Neural crest cell (in vitro differentiated cells): ENCODE measurements at places on chromosomes 16 and 17. TPM values are rescaled to one million over a fixed set of nuclear protein-coding genes. Genes with fewer than 3 reads are reported as not detected.
A peak's percentile ranks its signal among the peaks of the same experiment; 100 is the strongest.

KRTAP2-4 gene
- total RNA-seq, result not detected in 2 replicates

TPSD1 gene
- total RNA-seq, result not detected in 2 replicates

ZACN gene
- 0.19 TPM in 1 of 2 replicates, not detected in the other for total RNA-seq

CMTM1 gene
- total RNA-seq, result 17.1 and 18.4 TPM in 2 replicates

TMEM88 gene
- 6.7 and 8.4 TPM in 2 replicates for total RNA-seq

DNA sequence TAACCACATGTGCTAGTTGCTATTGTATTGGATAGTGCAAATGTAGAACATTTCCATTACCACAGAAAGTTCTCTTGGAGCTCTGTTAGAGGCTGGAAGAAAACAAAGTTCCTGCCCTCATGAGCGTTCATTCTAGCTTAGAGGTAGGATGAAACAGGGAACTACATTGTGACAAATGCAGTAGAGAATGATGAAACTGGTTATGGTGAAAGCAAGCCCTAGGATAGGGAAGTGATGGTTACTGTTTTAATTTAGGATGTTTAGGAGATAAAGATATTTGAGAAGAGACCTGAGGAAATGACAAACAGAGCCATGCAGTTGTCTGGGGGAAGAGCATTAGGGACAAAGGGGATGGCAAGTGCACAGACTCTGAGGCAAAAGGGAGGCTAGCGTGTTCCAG is 50.7 kb downstream of the AATF start:
- no peak for DNase-seq

GRCh38 chr17:15184872-15185624 is 80.1 kb downstream of the PMP22 start:
- DNase-seq, result no peak

DNA sequence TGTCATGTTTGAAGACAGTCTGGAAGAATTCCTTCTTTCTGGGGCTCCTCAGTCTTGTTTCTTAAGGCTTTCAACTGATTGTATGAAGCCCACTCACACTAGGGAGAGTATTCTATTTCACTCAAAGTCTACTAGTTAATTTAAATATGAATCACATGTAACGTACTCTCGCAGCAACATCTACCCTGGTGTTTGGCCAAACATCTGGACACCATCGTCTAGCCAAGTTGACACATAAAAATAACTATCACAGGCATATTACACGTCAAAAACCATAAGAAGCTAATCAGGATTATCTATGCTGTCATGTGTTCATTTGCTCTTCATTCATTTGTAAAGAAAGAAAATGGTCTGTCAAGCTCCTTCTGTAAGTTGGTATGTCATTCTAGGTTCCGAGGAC is 787.4 kb downstream of the KCNJ2 start:
- DNase-seq, result no peak

DNA sequence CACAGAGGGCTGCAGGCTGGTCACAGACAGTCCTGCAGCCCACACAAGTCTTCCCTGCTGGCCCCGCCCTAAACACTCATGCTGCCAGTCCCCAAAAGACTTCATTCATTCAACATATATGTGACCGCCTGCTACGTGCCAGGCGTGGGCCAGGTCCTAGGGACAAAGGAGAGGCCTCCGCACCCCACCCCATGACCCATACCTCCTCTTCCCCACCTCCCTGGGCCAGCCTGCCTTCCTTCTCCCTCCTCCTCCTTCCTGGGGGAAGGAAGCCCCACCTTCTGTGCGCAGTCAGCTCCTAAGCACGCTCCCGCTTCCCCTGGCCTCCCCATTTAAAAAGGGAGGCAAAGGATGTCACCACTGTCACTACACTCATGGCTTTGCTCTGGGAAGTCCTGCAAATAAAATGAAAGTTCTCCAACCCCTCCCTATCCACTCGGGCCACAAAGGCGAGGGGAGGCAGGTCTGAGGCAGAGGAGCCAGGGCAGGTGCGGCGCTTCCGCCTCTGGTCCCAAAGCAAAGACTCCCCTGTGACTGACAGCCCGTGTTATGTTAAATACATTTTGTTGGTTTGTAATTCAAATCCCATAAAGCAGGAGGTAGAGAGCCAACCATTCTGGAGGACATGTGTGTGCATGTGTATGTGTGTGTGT is 9.0 kb downstream of the DNAAF8 start:
- no peak for DNase-seq

GRCh38 chr17:47299239-47299910 is 24.4 kb upstream of the EFCAB13 start:
- no peak for DNase-seq

DNA sequence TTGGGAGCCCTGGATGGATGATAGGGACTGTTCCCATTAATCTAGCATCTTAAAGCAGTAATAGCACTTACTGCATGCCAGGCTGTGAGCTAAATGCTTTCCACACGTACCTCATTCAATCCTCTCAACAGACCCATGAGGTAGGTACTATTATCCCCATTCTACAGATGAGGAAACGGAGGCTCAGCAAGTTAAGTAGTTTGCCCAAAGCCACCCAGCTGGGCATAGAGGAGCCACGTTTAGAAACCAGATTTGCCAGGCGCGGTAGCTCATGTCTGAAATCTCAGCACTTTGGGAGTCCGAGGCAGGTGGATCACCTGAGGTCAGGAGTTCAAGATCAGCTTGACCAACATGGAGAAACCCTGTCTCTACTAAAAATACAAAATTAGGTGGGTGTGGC is 2.0 kb upstream of the RAI1 start:
- no peak for DNase-seq

DNA sequence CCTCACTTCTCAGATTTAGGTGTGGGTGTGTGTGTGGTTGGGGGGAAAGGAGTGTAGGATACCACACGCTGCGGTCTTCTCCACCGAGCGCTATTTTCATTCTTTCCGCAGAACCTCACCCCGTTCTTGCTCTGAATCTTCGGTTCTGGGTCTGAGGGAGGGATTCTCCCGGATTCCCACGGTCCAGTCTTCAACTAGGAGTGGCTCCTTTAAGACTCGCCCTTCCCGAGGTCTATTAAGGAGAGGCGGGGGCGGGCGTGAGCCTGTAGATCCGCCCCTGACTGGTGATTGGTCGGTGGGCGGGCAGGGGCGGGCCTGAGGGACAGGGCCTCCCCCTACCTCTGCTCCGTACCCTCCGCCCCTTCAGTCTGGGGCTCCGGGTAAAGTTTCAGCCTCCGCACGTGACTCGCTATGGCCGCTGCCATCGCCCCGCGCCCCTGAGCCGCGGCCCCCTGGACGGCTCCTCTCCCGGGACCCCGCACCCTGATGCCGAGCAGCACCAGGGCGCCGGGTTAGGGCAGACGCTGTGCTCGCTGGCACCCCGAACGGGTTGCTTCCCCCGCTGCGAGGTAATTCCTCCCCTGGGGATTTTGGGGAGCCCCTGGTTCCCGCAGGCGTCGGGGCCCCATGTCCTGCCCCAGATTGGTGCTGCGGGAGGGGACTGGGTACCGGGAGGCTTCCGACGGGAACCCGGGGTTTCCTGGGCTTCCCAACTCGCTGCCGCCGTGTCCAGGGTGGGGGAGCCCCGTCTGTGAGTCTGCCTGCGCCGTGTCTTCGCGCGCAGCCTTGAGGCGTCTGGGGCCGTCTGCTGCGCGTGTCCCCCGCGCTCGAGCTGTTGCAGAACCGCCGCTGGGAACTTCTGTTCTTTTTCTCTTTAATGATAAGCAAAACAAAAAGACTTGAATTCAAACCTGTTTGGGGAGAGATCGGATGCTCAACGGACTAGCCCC is 9.2 kb downstream of the RARA start:
- peak; percentile 83 for DNase-seq

DNA sequence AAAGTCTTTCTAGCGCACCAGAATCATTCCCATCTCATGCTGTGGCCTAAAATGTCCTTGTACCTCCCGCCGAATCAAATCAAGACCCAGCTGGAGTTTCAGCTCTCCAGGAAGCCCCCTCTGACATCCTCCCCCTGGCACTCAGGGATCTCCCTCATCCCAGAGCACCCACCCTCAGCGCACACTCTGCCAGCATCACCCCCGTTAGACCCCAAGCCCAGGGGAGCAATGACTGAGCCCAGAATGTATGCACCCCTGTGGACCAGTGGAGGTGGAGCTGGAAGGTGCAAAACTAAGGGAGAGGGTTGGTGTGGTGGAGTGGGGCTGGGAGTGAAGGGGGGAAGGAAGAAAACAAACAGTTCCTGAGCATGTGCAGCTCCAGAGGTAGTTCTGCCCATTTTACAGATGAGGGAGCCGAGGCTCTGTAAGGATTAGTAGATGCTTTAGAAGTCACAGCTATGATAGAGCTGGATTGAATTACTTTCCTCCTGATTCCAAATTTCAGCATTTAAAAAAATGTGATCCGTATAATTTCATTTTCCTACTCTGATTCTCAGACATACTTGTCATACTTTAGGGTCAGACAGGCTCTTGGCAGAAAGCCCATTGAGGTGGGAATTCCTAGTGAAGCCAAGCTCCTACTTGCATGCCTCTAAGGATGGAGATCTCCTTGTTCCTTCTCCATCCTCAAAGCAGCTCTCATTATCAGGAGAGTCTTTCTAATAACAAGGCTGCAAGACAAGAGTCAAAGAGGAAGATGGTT is 242.7 kb downstream of the KATNIP start:
- DNase-seq, result no peak

DNA sequence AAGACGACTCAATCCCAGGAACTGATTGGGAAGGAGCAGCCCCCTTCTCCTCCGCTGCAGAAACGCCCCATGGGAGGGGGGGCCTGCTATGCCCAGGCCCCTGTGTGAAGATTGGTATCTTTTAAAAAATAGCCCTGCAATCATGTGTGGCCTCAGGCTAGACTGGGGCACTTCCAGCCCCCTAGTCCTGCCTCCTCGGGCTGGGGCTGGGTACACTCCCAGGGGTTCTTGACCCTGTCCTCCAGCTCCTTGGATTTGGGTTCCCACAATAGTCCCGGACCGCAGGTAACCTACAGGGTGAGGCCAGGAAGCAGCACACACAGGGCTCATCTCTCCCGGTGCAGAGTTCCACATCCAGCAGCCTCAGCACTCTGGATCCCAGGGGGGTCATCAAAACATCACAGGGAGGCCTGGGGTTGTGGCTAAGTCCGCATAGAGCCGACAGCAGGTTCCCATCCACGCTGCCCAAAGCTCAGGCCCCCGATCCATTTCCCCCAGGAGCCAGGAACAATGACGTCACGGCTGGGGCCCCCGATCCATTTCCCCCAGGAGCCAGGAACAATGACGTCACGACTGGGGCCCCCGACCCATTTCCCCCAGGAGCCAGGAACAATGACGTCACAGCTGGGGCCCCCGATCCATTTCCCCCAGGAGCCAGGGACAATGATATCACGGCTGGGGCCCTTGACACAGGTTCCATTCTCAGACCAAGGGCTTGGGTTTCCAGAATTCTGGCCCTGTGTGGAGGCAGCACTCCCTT is 202.4 kb downstream of the IRF8 start:
- no peak for DNase-seq

GRCh38 chr16:48117217-48118105 is 38.3 kb downstream of the ABCC12 start:
- peak; percentile 96 for DNase-seq
